ENCODE measurements at places on chromosomes 5 and 9.

DNA sequence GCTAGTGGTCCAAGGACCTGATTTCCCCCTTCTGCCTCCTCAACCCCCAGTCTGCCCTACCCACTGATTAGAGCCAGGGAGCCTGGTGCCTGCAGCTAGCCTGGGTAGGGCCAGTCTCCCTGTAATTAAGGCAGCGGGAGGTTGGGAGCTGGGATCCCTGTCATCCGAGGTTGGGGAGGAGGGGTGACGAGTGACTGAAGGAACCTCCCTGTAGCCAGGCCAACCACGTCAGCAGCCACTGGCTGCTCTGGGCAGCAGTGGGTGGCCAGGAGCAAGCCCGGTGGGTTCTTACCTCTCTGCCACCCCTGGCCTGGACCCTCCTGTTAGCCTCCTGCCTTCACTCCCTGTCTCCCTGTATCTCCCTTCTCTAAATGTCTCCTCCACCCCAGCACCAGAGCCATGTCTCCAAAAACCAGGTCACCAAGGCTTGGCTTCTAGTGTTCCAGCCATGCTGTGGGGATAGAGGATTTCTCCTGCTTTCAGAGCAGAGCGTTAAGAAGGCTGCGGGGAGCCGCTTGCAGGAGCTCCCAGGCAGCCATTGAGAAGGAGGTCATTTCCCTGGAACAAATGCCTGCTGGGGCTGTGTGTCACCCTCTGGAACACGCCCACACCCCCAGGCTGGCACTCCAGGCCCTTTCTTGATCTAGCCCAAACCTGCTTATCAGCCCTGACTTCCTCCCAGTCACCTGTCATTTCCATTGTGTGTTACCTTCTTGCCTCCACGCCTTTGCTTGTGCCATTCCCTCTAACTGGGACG lies 65.0 kb upstream of the GGTA1 start:
- no peak for DNase-seq

GRCh38 chr9:89464300-89464901 lies 33.5 kb downstream of the SEMA4D start:
- no peak for DNase-seq

DNA sequence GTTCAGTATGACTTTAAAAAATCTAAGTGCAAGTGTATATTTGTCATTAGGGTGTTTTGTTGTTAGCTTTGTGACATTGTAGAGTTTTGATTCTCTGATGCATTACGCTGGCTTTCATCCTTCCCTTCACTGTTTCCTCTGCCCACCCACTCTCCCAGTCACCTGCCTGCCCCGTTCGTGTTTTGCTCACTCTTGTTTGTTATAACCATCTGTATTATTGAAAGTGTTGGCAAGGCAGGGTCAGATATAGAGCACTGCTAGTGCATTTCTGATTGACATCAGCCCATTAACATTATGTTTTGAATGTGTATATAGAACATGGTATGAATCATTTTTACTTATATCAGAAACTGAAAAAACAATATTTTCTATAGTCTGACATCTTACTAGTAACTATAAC lies 27.3 kb downstream of the SCGB3A1 start:
- no peak for DNase-seq

DNA sequence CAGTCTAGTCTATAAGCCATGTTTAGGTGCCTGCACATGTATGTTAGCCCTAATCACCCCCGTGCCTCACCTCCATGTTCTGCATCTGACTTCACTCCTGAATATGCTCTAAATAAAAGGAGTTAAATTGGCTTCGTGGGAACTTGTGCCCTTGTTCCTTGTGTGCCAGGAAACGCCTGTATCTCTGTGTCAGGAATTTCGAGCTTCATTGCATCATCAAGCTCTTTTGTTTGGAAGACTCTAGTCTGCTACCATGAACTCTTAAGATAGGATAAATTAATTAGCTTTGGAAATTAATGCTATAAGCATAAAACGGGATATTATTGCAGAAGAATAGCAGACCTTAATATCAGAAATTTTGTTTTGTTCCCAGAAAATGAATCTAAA lies 99.2 kb downstream of the ADCY2 start:
- DNase-seq: no peak

DNA sequence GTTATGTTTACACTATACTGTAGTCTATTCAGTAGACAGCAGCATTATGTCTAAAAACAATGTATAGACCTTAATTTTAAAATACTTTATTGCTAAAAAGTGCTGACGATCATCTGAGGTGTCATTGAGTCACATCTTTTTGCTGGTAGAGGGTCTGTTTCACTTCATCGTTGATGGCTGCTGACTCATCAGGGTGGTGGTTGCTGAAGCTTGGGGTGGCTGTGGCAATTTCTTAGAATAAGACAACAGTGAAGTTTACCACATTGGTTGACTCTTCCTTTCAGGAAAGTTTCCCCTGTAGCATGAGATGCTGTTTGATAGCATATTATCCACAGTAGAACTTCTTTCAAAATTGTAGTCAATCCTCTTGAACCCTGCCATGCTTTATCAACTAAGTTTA lies 150.3 kb downstream of the FBXL7 start:
- DNase-seq: no peak

DNA sequence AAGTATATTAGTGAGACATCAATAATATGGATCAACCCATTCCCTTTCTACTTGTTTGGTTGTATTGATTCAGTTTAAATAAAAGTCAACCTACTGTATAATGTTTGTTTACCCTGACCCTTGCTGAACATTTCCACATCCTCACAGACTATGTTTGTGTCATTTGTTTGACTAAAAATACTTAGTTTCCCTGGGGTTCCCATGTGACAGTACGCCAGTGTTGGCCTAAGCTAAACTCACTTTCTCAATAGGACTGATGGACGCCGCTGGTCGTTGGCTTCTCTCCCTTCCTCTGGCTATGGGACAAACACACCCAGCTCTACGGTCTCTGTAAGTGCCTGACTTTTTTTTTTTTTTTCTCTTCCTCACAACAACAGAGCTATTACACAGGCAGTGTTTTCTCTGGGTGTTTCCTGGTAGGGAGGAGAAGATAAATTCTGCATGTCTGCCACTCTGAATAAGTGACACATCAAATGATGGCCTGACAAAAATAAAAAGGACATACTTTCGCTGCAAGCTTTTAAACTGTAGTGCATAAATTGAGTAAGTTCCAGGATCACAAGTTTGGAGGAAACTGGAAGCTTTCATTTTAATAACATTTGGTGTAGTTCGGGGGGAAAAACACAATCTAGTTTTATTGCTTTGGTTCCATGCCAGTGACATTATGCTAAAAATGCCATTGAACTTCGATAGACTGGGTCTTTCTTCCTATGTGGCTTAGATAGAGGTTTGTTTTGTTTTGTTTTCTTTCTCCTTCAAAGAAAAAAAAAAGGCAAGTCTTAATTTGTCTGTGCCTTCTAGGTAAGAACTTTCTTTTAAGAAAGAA lies 101.0 kb downstream of the CD180 start:
- DNase-seq: no peak
